Bronchus fibroblast of lung (primary cell): ENCODE measurements at places on chromosomes 1 and 21. TPM values are rescaled to one million over a fixed set of nuclear protein-coding genes. Genes with fewer than 3 reads are reported as not detected.

Gene DRAM2
- 28.1 and 29.0 TPM in 2 replicates for total RNA-seq

Gene GOLT1A
- total RNA-seq, result not detected in 2 replicates

Gene ORC1
- 13.1 and 14.5 TPM in 2 replicates for total RNA-seq

Gene KCNK2
- total RNA-seq, result 4.4 and 4.8 TPM in 2 replicates

Gene TAF13
- total RNA-seq, result 23.6 and 32.3 TPM in 2 replicates

Gene GIPC2
- total RNA-seq, result 2.1 and 3.0 TPM in 2 replicates

Gene ABCG1
- total RNA-seq, result 0.15 and 0.34 TPM in 2 replicates

Gene TFF2
- total RNA-seq, result not detected in 2 replicates

Gene TEKT2
- total RNA-seq, result 0.17 and 0.89 TPM in 2 replicates

Gene TRIM67
- not detected in 2 replicates for total RNA-seq

Gene FYB2
- not detected in 2 replicates for total RNA-seq

Gene DEDD
- 25.2 and 32.0 TPM in 2 replicates for total RNA-seq

Gene GBP2
- total RNA-seq, result 1.9 and 2.5 TPM in 2 replicates

Gene CHI3L1
- total RNA-seq, result 0.50 and 0.59 TPM in 2 replicates

Gene PLA2G2D
- total RNA-seq, result not detected in 2 replicates

Gene FNDC5
- under 0.01 and 0.17 TPM in 2 replicates for total RNA-seq

Gene LYPD8
- total RNA-seq, result not detected in 2 replicates

Gene FMO4
- 1.2 and 1.8 TPM in 2 replicates for total RNA-seq

Gene PRR9
- total RNA-seq, result not detected in 2 replicates

Gene LMOD1
- total RNA-seq, result 2.2 and 2.4 TPM in 2 replicates

Gene CD48
- total RNA-seq, result not detected in 2 replicates

Gene SELP
- not detected in 2 replicates for total RNA-seq

Gene PHC2
- 159 and 163 TPM in 2 replicates for total RNA-seq

Gene BMP8A
- total RNA-seq, result not detected in 2 replicates

Gene CFHR5
- total RNA-seq, result not detected in 2 replicates

Gene LCE1F
- not detected in 2 replicates for total RNA-seq

Gene ITSN1
- 27.1 and 29.9 TPM in 2 replicates for total RNA-seq

Gene MIS18A
- total RNA-seq, result 16.5 TPM in 2 replicates
